ENCODE measurements at places on chromosomes 5 and 9.

DNA sequence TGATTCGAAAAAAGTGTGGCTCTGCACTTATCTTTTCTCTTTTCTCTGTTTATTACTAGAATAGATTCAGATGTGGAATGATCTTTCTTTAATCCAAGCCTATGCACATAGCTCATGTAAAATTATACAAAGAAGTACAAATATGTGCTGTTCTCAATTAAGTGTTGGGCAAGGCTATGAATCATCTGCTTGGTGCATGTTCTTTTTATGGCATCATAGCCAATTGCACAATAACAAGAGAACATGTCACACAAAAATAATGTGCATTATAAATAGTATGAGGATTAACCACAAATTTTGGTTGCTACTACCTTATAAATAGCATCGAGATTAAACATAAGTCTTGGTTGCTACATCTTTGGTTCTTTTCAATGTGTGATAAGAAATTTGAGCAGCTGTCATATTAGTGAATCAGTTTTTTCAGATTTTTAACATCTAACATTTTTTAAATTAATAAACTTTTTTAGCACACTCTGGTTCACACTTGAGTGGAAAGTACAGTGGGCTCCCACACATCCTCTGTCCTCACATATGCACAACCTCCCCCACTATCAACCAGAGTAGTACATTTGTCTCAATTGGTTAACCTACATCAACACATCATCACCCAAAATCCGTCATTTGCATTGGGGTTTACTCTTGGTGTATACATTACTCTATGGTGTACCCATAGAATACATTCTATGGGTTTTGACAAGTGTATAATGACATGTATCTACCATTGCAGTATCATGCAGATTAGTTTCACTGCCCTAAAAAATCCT is 6.8 kb upstream of the RECK start:
- DNase-seq: no peak

DNA sequence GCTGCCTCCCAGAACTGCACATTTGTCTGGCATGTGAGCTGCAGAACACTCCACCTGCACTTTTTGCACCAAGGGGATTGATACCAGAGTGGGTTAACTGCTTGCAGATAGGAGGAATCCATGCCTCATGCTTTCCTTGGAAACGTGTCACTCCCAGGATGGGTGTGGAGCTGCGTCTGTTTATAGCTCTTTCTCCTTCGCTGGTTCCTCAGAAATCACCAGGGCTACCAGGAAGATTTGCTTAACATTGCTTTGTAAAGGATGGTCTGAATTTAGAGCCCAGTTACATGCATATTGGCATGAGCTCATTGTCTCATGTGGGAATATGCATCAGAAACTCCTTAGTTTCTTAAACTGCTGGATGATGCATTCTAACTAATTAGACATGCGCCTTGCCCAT is 234.6 kb downstream of the GADD45G start:
- no peak for DNase-seq

- DNase-seq: no peak
These were observed 111.6 kb downstream of the CACNA1B start for GRCh38 chr9:137989156-137989555.

DNA sequence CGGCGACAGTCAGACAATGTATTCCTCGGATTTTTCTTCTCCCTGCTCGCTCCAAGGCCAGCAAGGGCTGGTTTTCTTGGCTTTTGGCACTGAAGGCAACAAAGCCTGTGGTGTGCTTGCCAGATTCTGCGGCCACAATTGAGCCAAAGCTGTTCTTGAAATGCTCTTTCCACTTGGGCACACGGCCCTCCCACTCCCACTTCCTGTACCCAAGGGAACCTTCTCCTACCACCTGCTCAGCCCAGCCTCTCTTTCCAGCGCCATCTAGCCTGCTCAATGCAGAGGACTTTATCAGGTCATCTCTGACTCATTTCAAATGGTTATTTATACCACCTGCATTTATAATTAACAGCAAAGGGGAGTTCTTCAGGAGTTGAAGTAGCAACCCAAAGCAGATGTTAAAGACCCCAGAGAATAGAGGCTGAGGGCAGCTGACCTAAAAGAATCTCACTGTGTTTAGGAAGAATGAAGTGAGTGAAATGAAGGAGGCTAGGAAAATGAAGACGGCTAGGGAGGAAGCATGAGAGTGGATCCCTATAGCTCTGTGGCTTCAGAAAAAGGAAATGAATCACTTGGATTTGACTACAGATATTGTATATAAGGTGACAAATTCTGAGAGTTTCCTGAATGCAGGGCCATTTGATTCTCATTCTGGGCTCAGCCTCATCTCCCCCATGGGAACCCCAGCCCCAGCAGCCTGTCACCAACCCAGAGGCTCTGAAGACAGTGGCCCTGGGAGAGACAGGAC is 439.0 kb downstream of the ENC1 start:
- no peak for DNase-seq

DNA sequence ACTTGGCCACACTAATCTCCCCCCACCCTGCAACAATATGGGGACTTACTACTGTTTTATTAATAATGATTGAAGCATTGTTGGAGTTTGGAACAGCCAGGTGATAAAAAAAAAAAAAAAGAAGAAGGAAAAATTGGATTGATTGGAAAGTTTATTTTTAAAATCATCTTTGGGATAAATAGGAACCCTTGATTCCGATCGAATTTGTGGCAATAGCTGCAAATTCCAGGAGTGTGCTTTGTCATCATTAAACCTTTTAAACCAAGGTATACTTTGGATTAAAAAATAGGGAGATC is 907 bp upstream of the NR2F1 start:
- no peak for DNase-seq

DNA sequence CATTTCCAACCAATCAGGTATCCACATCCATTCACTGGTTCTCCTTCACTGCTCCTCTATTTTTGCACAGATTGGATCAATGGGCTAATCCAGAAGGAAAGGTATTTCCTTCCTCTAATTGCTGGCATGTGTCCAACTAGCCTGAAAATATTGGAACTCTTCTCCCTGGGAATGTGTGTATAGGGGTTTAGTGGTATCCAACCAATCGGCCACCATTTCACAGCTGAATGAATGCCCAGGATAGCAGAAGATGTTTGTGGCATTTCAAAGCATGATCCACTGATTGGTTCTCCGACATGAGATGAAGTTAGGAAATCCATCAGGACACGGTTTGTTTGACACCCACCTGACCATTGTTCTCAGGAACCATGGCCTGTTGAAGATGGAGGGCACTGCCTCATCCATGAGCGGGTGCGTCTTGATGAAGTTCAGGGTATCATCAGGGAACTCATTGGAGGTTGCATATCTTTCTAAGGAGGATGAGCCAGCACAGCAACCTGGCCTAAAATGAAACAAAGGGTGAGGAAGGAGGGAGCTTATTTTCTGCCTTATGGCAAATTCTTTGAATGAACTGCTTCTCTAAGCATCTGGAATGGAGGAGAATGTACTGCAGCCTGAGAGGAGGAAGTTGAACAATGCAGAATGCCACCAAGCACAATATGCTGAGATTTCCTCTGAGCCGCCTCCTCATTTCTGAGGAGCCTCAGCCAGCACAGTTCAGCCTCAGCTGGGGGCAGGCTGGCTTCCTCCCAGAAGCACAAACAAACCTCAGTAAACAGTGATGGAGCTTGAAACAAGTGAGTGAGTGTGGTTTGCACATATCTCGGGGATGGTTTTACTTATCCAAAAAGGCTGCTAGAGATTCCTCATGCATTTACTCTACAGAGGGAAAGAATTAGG is 94.6 kb downstream of the SEMA6A start:
- no peak for DNase-seq

DNA sequence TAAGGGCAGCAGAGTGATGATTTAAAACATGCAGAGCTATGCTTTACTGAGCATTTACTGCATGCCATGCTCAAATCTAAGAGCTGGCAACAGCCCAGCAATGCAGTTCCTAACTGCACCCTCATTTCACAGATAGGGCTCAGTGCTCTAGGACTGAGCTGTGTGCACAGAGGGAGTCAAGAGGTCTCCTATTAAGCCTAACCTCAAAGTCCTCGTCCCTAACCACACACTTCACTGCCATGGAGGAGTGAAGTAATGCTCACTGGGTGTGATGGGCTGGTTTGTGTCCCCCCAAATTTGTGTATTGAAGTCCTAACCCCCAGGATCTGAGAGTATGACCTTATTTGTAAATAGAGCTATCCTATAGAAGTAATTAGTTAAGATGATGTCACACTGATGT is 25.9 kb downstream of the BARX1 start:
- DNase-seq: no peak

DNA sequence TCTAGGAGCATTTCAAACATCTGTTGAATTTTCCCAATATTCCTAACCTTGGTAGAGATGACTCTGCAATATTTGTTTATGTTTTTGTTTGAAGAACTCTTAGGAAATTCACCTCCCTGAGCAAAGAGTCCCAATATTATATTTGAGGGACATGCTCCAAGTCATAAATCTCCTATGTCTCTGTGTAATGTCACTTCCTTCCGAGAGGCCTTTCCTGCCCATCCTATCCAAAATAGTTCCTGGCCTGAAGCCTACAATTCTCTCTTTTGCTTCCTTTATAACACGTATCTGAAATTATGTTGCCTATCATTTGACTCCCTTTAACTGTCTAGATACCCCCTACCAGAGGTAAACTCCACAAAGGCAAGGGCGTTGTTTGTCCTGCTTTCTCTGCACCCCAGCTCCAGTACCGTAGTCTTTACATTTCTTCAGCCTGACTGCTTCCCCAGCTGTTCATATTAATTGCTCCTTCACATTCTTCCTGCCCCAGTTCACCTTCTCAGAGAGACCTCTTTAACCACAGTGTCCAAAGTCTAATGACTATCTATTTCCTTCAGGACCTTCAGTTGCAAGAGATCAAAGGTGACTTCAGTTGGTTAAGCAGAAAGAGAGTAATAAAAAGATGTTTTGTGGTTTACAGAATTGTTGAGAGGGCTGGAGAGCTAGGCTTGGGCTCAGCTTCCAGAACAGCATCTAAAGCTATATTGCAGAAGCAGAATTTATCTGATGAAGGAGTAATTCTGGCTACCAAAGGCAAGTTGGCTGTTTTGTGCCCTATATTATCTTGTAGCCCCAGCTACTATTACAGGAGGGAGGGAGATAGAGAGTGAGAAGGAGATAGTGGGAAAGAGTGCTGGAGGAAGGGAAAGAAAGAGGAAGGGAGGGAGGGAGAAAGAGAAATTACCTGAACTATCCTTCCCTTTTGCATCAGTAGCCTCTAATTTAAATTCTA is 109.3 kb upstream of the TMEM161B start:
- DNase-seq: no peak

DNA sequence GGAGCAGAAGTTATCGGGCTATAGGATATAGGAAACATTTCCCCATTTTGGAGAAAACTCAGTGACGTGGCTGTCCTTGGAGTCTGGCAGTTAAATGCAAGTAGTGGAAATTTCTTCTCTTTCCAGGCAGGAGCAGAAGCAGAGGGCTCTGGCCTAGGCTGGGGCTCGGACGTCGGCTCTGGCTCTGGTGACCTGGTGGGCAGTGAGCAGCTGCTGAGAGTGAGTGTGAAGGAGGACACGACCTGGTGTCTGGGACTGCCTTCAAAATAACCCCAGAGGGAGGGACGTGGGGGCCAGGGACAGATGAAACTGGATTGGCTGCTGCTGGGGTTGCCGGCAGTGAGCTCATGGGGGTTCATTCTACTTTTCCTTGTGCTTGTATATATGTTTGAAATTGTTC is 79.5 kb downstream of the COL15A1 start:
- DNase-seq: no peak

DNA sequence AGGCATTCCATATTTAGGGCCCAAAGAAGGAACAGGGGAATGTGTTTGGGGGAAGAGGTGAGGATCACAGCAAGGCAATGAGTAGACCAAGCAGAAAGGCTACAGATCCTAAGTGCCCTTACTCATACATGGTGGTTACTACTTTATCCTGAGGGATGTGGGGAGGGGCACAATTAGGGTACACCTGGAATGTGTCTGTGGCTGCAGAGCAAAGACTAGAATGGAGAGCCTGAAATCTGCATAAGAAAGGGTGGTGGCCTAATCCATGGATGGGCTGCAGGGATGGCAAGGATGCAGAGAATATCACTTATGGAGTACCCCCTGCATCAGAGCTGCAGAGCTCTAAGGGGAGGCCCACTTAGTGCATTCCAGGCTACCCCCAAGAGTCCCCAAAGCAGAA is 352.6 kb upstream of the TRPC7 start:
- DNase-seq: no peak

DNA sequence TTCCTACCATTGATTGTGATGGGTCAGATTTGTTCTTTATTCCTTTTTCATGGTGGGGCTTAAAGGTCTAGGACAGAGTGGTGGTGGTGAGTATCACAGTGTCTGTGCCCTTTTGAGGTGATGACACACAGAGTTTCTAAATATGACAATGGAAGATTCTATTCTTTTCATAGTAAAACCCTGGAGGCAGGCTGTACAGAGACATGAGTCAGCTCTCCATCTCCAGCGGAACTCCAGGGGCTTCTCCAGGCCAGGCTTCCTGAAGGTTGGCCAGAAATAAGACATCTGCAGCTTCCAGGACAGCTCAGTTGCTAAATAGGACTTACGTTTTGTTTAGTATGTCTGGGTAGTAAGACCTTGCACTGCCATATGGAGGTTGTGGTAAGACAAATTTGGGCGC is 229.5 kb downstream of the CD180 start:
- DNase-seq: no peak

DNA sequence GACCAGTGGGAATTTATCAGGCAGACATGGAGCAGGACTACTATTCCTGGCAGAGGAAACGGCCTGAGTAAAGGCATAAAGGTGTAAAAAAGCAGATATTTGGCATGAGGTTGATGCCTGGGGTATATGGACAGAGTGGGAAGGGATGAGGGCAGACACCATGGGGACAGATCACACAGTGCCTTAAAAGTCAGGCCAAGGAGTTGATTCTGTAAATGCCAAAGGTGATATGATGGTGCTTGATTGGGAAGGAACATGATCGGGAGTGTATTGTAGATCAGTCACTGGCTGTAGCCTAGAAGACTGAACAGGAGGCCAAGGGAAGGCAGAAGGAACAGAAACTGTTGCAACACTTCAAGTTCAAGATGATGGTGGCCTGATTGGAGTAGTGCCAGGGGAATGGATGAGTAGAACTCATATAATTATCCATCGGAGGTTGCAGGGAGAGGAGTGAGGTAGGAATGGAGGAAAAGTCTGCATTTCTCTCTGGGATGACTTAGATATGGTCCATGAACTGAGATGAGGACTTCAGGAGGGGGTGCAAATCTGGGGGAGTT is 594.3 kb upstream of the KLF4 start:
- DNase-seq: no peak

GRCh38 chr5:117590944-117591343 is 1016.3 kb upstream of the SEMA6A start:
- no peak for DNase-seq

DNA sequence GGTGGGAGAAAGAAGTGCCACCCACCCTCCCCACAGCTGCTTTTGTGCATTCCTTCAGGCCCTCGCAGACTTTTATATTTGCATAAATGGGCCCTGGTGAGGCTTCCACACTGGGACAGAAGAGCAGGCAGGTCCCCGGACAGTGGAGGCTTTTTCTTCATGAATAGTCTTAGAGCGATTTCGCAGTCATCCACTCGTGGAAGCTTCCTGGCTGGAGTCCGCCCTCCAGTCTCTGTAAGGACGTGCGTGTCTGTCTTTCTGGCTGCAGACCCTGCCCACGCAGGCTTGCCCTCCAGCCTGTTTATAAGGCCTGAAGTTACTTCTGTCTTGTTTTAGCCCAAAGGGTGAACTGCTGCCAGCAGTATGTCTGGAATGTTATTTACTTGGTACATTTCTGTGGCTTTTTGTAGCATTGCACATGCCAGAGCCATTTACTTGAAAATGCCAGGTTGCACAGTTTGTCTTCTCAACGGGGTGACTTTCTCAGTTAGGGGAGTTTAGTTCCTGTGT is 195.7 kb downstream of the AOPEP start:
- DNase-seq: no peak

All from stimulated activated naive CD8-positive, alpha-beta T cell treated with anti-CD3 and anti-CD28 coated beads, Interleukin-15, amount 100 ng/mL, for 72 hours (primary cell).